ENCODE measurements at places on chromosomes 5 and 9.

- DNase-seq = no peak
Measured at GRCh38 chr9:80493258-80493657, 921.5 kb downstream of the TLE4 start.

- no peak for DNase-seq
Measured at GRCh38 chr9:12972608-12973589, 198.1 kb downstream of the LURAP1L start.

GRCh38 chr9:127776924-127777289 is 1.6 kb downstream of the SH2D3C start:
- no peak for DNase-seq

- DNase-seq = no peak
Measured at GRCh38 chr9:6689893-6690674, 44.6 kb upstream of the GLDC start.

GRCh38 chr5:172004824-172005237 is 1.6 kb downstream of the FBXW11 start:
- no peak for DNase-seq

DNA sequence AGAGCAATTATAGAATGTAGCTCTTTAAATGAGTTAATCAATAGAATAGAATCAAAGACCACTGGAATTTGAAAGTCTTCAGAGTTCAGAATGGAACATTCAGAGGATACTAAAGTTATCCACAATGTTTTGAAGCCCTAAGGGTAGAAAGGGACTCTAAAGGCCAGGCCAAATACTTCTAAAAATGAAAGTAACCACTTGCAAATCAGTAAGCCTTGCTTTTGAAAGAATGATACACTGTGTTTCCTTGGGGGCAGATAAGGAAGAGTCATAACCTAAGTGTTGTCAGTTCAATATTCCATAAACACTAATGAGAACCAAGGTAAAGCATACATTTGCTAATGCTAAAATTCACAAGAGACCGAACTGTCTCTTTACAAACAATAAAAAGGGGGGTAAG is 813.5 kb downstream of the PTPRD start:
- DNase-seq = no peak

DNA sequence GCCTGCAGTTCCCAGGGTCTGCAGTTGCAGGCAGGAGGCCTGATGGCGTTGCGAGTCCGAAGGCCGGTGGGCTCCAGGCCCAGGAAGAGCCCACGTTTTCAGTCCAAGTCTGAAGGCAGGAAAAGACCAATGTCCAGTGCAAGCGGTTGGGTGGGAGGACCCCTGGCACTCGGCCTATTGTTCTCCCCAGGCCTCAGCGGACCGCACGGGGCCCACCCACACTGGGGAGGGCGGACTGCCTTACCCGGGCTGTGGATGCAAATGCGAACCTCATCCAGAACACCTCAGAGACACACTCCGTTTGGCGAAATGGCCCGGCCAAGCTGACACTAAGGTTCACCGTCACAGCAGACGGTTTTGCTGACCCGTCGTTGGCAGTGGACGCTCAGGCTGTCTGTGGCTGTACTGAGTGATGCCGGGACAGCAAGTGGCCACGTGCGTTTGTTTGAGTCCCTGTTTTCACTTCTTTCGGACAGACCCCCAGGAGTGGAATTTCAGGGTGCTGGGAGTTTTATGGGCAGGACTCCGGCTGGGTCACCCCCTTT is 10.2 kb upstream of the SEC16A start:
- no peak for DNase-seq

DNA sequence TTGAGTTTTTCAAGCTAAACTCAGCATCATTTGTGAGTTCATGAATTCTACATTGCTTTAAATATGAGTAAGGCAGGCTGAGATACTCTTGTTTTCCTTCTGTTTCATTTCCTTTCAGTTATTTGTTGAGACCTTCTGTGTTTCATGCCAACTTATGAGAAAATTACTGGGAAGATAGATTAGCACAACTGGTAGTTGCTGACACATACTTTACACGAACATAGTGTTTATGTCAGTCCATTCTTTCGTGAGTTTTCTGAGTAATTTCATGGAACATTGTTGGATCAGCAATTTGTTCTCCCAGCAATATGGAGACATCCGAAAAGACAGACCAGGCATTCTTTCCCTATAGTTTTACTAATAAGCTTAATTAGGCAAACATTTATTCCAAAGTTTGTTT is 102.0 kb upstream of the SMC5 start:
- no peak for DNase-seq

DNA sequence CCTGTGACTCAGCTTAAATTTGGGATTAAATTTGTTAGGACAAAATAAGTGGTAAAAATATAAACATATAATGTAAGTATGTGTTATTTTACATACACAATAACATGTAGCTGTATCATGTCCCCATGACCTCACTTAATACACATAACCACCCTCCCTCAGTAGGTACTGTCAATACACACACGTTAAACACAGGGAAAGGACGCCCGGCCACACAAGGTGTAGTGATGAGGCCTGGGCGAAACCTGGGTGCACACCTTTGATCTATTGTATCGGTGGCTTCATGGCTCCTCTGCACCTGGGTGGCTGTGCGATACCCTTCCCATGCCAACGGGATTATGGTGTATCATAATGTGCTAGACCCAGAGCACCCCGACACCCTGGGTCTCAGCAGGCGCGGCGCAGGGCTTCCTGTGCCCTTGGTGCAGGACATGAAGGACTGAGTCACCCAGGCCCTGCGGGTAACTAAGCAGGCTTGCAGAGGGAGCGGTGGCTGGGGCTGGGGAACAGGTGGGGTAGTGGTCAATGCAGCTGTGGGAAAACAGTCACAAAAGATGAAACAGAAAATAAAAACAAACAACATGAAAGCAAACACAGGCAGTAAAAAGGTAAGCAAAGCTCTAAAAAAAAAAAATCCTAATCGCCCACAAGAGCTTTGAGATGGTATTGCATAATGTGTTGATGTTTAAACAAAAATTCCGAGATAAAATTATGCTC is 127.5 kb upstream of the RETREG1 start:
- DNase-seq = no peak

- no peak for DNase-seq
Measured at GRCh38 chr5:16505140-16505891, 39.7 kb upstream of the ZNF622 start.

DNA sequence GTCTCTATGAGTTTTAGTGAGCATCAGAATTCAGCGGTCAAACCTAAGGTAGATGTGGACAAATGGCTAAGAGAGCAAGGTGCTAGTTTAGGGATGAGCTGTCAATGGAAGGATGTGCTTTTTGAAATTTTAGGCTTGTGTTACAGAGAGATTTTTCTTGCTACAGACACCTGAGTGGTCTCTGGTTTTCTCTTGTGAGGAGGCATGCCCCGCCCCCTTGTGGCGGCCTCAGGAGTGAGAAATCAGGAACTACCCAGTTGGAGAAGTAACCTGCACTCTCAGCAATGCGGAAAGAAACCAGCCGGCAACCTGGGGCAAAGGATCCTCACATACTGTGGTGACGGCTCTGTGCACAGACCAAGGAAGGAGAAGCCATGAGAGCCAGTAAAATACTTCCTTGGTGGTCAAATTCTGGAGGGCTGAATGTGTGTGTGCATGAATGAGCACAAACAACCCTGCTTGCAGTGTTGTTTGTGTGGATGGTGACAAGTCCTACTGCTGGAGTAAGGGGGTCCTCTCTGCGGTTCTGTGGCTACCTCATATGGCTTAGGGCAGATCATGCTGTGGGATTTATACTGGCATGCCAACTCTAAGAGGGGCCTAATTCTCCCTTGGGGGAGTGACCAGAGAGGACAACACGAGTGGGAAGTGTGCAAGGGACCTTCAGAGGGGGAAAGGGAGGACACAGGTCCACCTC is 16.7 kb upstream of the HSD17B4 start:
- DNase-seq = no peak

GRCh38 chr5:76813982-76814562 is 4.8 kb upstream of the F2RL1 start:
- no peak for DNase-seq

- DNase-seq = no peak
Measured at GRCh38 chr9:26551971-26552370, 340.6 kb downstream of the CAAP1 start.

GRCh38 chr5:18483451-18483850 is 849.2 kb downstream of the TAF11L14 start:
- no peak for DNase-seq

DNA sequence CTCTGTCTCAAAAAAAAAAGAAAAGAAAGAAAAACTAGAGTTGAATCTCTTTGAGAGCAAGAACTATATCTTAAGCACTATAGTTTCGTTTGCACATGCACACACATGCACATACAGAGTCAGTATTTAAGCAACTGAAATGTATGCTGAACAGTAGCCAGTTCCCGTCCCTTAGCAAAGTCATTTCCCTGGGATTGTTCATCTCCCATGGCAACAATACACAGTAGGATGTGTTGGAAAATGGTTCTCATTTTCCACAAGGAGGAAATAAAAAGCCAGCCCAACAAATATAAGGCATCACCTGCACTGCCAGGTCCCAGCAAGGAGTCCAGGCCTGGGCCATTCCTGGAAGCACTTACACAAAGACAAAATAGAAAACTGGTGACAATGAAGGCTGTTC is 4.2 kb upstream of the ZNF346 start:
- no peak for DNase-seq

GRCh38 chr5:158679221-158679641 is 420.5 kb downstream of the EBF1 start:
- DNase-seq = no peak

- DNase-seq = no peak
Measured at GRCh38 chr9:78811622-78812276, 514.8 kb downstream of the PSAT1 start.

- DNase-seq = no peak
Measured at GRCh38 chr5:132477784-132478365, 12.7 kb downstream of the IRF1 start.

DNA sequence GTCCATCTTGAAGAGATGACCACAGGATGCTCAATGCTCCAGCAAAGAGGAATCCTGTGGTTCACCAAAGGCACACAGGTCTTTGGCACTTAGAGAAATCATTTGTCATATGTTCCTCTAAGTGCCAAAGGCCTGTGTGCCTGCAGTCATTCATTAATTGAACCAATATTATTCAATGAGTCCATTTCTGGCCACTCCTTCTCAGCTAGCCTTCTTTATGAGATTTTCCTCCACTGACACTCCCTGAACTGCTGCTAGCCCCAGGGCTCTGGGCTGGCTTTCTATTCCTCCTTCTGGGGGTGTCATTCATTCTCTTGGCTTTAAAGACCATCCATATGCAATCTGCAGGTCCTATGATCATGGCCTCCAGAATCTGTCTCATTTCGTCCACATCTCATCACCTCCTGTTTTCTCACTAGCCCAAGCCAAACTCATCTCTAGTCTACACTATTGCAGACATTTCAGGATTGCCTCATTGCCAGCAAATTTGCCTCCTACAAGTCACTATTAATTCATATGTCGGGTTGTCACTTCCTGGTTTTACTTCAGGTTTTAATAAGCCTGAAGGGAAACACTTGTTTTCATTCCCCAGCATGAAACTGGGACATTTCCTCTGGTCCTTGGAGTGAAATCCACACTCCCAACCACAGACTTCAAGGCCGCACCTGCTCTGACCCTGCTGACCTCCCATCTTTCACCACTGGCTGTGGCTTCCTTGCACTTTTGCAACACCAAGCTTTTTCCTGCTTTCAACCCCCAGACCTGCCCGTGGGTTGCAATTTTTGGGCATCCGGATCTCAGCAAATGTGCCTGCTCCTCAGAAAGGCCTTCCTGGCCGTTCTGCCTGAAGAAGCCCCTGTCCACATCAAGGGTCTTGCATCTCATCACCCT is 35.1 kb downstream of the KCNIP1 start:
- no peak for DNase-seq

DNA sequence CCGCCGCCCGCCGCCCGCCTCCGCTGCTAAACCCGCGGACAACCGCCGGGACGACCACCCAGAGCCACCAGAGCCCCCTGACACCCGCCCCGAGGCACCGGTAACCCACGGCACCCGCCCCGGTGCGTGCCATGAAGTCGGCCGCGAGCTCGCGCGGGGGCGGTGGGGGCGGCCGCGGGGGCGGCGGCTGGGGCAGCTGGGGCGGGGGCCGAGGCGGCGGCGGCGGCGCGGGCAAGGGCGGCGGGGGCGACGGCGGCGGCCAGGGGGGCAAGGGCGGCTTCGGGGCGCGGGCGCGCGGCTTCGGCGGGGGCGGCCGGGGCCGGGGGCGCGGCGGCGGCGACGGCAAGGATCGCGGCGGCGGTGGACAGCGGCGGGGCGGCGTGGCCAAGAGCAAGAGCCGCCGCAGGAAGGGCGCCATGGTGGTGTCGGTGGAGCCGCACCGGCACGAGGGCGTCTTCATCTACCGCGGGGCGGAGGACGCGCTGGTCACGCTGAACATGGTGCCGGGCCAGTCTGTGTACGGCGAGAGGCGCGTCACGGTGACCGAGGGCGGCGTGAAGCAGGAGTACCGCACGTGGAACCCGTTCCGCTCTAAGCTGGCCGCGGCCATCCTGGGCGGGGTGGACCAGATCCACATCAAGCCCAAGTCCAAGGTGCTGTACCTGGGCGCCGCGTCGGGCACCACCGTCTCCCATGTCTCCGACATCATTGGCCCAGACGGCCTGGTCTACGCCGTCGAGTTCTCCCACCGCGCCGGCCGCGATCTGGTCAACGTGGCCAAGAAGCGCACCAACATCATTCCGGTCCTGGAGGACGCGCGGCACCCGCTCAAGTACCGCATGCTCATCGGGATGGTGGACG is 499 bp downstream of the FBLL1 start:
- DNase-seq = no peak

- DNase-seq = no peak
Measured at GRCh38 chr9:75169623-75170022, 81.3 kb downstream of the OSTF1 start.

- no peak for DNase-seq
Measured at GRCh38 chr5:56185768-56186311, 47.3 kb downstream of the ANKRD55 start.

- DNase-seq = no peak
Measured at GRCh38 chr5:65916636-65917035, 9.7 kb upstream of the ERBIN start.

DNA sequence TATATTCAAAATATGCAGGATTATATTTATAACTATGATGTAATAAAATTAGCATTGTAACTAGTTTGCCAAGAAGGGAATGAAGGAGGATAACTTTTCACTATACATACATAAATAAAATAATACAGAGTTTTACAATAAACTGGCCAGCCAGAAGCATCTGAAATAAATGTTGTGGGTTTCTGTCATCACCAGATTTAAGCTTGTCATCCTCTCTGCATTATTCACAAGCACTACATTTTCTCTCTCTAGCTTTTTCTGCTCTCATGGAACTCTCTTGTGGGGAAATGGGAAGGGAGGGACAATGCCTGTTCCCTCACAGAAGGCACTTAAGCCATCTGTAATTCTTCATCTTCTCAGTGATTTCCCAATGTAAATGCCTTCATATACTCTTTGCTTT is 626.8 kb downstream of the SEMA5A start:
- no peak for DNase-seq
